ENCODE measurements at places on chromosomes 3 and 15. TPM values are rescaled to one million over a fixed set of nuclear protein-coding genes. Genes with fewer than 3 reads are reported as not detected.

HDC gene
- total RNA-seq, result not detected

GRCh38 chr3:126704494-126705214, 614 bp downstream of the CHCHD6 start:
- H3K27ac ChIP-seq, result no peak overlapping the region
- H3K36me3 ChIP-seq, result no peaks in the 10 kb centered on the region
- H3K4me3 ChIP-seq, result peak overlapping the region; percentile 73
- no peaks in the 10 kb centered on the region for H3K27me3 ChIP-seq
- peak; percentile 5 for DNase-seq
- H3K4me1 ChIP-seq, result peaks cover 12% of the 10 kb centered on the region

ARPP21 gene
- not detected for total RNA-seq

- peaks cover 13% of the 10 kb centered on the region for H3K4me1 ChIP-seq
- no peaks in the 10 kb centered on the region for H3K27me3 ChIP-seq
- no peaks in the 10 kb centered on the region for H3K36me3 ChIP-seq
- peak overlapping the region; percentile 90 for H3K4me3 ChIP-seq
- DNase-seq, result no peak
Observed at GRCh38 chr3:38454178-38454883, 641 bp downstream of the ACVR2B start.

CACNA1D gene
- total RNA-seq, result not detected

DNA sequence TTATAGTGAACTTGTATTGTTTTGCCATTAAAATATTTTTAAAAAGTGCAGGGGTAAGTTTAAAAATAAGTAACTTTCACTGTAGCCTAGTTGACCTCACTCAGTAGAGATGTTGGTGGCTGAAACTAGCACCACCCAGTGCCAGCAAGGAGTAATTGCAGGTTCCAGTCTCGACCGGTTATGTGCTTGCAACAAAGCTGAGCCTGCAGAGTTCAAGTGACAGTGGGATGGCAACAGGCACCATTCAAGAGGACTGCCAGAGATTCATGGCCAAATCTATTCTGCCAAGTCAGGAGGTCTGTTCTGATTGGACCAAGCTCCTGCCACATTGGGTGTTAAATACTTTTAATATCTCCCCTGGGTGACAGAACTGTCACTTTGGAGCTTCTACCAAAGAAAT, 2.7 kb downstream of the ADAMTS7 start:
- no peak overlapping the region for H3K4me3 ChIP-seq
- H3K27me3 ChIP-seq, result no peaks in the 10 kb centered on the region
- no peaks in the 10 kb centered on the region for H3K36me3 ChIP-seq
- H3K4me1 ChIP-seq, result peaks cover 15% of the 10 kb centered on the region
- no peak for DNase-seq
- no peak overlapping the region for H3K27ac ChIP-seq

WDR72 gene
- total RNA-seq, result not detected

HRH1 gene
- 15.9 TPM for total RNA-seq

- DNase-seq, result no peak
- no peaks in the 10 kb centered on the region for H3K4me1 ChIP-seq
Observed at GRCh38 chr3:116815831-116816588, 106.4 kb downstream of the TUSC7 start.

- H3K27ac ChIP-seq, result no peak overlapping the region
- no peaks in the 10 kb centered on the region for H3K36me3 ChIP-seq
- H3K4me1 ChIP-seq, result no peaks in the 10 kb centered on the region
- H3K27me3 ChIP-seq, result no peaks in the 10 kb centered on the region
- no peak for DNase-seq
Observed at GRCh38 chr3:3851621-3852323, 52.5 kb downstream of the LRRN1 start.

DNA sequence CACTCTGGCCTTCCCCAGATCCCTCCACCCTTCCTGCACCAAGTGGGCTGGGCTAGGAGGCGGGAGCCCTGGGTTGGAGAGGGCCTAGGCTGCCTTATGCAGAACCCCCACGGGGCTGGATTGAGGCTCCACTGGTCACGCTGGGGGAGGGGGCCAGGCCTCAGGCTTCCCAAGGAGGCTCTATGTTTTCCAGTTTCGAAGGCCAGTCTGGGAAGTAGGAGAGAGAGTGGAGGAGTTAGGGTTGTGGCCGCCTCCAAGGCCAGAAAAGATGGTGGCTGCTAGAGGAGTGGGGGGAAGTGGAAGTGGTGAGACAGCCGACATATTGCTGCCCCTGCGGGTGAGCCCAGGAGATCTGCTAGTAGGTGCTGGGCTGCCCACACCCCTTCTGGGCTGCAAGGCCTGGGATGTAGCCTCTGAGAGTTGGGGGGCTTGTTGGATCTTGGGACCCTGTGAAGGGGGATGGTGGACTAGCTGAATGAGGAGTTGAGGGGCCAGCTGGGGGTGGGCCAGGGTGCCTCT, 1.2 kb downstream of the GNAI2 start:
- H3K27ac ChIP-seq, result no peak overlapping the region
- no peaks in the 10 kb centered on the region for H3K27me3 ChIP-seq
- H3K36me3 ChIP-seq, result peaks cover 48% of the 10 kb centered on the region

DNA sequence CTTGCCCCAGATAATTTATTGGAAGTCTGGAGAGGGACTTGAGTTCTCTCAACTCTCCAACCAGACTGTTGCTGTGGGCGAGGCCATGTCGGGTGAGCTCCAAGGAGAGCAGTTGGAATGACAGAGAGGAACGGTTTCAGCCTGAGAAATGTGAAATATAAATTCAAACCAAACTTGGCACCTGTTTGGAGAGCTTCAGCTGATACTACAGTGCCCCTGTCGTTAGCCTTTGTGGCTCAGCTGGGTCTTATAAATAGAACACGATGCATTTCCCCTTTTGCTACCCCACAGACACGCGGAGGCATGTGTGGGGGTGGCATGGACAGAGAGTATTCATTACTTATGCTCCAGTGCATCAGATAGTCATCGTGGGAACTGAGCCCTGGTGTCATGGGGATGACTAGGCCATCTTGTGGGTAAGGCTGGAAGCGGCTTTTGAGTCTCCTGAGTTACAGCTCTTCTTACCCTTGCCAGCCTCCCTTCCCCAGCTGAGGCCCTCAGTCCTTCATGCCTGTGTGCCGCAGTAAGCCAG, 15.6 kb downstream of the SMAD3 start:
- H3K27ac ChIP-seq, result peak overlapping the region; percentile 91
- H3K4me1 ChIP-seq, result peaks cover 88% of the 10 kb centered on the region
- peaks cover 30% of the 10 kb centered on the region for H3K36me3 ChIP-seq
- H3K27me3 ChIP-seq, result no peaks in the 10 kb centered on the region
- no peak overlapping the region for H3K4me3 ChIP-seq

RASL12 gene
- 181 TPM for total RNA-seq

- no peak overlapping the region for H3K27ac ChIP-seq
- H3K4me3 ChIP-seq, result no peak overlapping the region
- no peaks in the 10 kb centered on the region for H3K4me1 ChIP-seq
- no peaks in the 10 kb centered on the region for H3K27me3 ChIP-seq
- no peak for DNase-seq
Observed at GRCh38 chr3:73633916-73634344, 9.2 kb upstream of the PDZRN3 start.

LCTL gene
- 1.3 TPM for total RNA-seq

SKOR1 gene
- not detected for total RNA-seq

DNA sequence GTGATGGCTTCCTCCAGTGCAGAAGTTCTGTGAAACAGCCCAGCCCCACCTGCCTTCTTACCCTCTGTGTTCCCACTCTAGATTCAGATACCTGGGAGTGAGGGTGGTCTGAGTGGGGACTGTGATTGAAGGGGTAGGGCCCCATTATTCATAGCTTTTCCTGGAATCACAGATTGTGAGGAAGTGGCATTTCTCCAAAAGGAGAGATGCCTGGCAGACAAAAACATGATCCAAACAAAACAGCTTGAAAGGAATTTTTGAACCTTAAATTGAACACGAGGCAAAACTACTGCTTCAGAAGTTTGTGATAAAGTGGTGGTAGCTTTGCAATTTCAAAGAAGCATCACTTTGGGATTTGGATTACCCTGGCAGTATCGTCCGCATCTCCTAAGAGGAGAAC, 29.2 kb upstream of the NEO1 start:
- no peaks in the 10 kb centered on the region for H3K36me3 ChIP-seq
- no peaks in the 10 kb centered on the region for H3K27me3 ChIP-seq
- no peak overlapping the region for H3K4me3 ChIP-seq
- no peak overlapping the region for H3K27ac ChIP-seq
- DNase-seq, result no peak

GRCh38 chr3:147672436-147672835, 263.3 kb downstream of the ZIC1 start:
- H3K4me1 ChIP-seq, result no peaks in the 10 kb centered on the region
- H3K36me3 ChIP-seq, result no peaks in the 10 kb centered on the region
- H3K27ac ChIP-seq, result no peak overlapping the region
- H3K27me3 ChIP-seq, result no peaks in the 10 kb centered on the region
- H3K4me3 ChIP-seq, result no peak overlapping the region

- no peak for DNase-seq
- H3K27me3 ChIP-seq, result no peaks in the 10 kb centered on the region
- H3K4me3 ChIP-seq, result no peak overlapping the region
- no peaks in the 10 kb centered on the region for H3K36me3 ChIP-seq
- no peak overlapping the region for H3K27ac ChIP-seq
Observed at GRCh38 chr3:72227486-72228070, 442.6 kb upstream of the PROK2 start.

BBS4 gene
- total RNA-seq, result 18.5 TPM

DNA sequence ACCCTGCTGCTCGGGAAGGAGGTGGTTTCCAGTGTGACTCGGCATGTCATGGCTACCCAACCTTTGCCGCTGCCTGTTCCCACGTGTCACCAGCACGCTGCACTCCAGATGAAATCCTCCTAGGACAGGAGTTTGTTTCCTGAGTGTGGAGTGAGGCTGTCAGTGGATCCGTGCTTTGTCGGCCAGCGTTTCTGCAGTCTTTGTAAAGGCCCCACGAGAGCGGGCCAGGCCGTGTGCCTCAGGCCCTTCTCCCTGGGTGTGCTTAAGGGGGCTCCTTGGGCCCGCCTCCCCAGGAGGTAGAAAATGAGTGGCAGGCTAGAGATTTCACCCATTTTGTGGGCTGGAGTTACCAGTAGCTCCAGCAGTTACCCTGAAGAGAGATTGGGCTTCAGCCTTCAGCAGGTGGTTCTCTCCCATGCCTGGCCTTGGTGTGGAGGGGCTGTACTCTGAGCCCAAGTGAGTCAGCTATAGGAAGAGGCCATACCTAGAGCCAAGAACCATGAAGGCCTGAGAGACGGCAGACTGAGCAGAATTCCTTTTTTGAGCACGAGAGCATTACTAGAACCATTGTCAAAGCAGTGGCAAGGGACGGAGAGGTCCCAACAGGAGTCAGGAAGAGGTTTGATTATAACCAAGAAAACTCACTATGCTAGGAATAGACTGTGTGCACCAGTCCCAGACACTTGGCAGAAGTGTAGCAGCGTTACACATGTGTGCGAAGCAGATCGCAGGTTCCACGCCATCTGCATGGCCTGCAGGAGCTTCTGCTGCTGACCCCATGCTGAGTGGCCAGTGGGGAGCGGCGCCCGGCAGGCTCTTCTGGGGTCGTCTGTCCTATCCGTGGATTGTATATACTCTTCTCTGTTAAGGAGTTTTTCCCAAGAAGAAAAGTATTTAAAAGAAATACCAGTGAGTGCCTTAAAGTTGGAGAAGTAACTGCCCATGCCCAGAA, 14.5 kb downstream of the MAP6D1 start:
- 0 out of 2 replicates have a peak, but pooled peaks cover 6% of the 10 kb centered on the region for H3K4me1 ChIP-seq
- H3K4me3 ChIP-seq, result no peak overlapping the region
- peaks cover 53% of the 10 kb centered on the region for H3K36me3 ChIP-seq

SLC22A13 gene
- not detected for total RNA-seq

PLA1A gene
- total RNA-seq, result 0.16 TPM

Measured in SJSA1 (cell line).